ENCODE measurements at places on chromosomes 1 and 21.
A peak's percentile ranks its signal among the peaks of the same experiment; 100 is the strongest.

- no peak for DNase-seq
Observed at GRCh38 chr21:39776589-39776988, 31.6 kb downstream of the IGSF5 start.

DNA sequence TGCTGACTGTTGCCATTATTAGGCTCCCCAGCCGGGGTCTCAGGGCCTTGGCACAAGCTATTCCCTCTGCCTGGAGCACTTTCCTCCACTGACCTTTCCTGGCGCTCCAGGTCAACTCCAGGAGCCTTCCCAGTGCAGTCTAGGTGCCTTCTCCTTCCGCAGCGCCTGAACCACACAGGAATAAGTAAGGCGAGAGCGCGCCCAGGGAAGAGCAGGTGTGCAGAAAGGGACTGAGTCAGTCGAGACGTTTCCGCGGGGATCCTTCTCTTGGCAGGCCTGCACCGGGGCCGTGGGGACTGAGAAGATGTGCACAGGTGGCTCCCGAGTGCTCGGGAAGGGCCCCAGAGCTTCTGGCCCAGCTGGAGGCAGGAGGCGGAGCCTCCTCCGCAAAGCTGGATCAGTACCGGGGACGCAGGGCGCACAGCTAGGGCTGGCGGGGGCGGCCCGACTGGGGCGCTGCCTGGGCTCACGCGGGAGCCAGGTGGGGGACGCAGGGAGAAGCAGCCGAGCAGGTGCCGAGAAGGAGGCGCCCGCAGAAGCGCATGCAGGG, 765 bp upstream of the BMP8A start:
- DNase-seq, result no peak

DNA sequence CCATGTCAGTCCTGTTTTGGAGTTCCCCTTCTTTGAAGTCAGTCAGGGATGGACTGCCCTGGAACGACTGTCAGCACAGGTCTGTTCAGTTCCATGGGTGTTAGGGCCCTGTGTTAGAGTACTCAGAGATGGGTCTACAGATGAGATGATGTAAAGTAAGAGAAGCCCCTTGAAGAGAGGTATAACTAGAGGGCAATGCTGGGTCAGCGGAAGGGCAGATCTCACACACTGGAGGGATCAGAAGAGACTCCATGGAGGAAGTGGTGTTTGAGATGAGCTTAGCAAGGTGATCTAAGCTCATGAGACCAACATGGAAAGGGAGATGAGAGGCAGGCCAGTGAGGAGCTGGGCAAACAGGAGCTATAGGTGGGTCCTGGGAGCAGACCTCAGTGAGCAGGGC, 7.6 kb downstream of the PPFIA4 start:
- no peak for DNase-seq

DNA sequence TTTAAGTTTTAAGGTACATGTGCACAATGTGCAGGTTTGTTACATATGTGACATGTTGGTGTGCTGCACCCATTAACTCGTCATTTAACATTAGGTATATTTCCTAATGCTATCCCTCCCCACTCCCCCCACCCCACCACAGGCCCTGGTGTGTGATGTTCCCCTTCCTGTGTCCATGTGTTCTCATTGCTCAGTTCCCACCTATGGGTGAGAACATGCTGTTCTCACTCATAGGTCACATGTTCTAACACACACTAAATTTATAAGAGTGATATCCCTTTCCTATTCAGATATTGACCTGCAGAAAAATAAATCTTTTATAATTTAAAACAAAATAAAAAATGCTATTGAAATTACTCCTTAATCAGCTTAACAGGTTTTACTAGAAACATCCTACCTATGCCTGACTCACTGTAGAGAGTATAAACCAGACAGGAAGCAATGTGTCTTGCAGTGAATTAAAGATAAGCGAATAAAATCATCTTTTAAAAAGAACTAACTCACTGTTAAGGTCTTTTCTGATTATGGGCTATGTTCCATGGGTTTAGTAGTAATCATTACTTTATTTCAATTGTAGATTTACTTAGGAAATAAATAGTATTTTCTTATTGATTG, 82.0 kb upstream of the DPH5 start:
- DNase-seq, result no peak

DNA sequence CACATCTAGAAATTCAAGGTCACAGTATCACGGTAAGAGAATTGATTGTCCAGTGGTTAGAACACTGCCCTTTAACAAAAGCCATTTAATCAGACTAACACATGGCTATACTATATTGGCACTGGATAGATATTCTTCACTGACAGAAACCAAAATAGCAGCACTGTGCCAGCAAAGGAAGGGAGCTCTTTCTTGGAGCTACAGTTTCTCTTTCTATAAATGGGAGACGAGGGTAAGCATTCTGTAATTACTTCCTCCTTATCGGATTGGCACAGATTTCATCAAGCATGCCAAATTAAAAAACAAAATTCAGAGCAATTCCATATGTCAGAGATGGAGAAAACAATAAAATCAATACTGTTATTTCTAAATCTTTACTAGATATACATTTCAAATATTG, 115.7 kb upstream of the CACYBP start:
- DNase-seq, result no peak

GRCh38 chr1:173661763-173662162, 7.9 kb downstream of the ANKRD45 start:
- DNase-seq, result no peak

DNA sequence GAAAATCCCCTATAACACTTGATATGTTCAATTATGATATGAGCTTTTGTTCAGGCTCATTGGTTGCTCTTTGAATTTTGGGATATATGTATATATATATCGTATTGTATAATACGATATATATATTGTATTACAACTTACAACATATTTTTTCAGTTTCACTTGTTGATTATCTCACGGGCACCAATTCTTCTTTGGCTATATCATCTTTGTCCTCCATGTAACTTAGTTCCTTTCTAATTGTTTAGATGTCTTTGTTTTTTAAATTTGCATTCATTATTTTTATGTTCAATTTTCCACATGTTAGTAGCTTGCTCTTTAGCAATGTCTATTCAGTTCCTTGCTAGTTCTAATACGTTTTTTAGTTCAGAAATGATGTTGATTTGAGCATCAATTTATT, 150.0 kb downstream of the BACH1 start:
- DNase-seq, result no peak

- DNase-seq, result no peak
Observed at GRCh38 chr1:245961137-245961540, 545.9 kb downstream of the SMYD3 start.

DNA sequence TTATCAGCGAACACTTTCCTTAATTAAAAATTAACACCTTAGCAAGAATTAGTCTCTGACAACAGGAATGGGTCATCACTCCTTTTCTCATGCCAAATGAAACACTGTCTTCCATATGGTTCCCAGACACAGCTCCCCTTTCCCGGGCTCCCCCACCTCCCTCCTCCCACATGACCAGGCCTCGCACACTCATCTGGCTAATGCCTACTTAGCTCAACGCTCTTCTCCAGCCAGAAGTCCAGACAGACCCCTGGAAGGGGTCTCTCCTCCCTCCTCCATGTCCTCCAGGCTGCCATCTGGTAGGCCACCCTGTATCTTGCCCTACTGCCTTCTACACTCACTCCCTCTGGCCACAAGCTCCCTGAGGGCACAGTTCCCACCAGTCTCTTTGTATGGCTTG, 39.9 kb downstream of the KCNC4 start:
- DNase-seq, result no peak

- DNase-seq, result no peak
Observed at GRCh38 chr1:35598895-35599294, 25.8 kb downstream of the TFAP2E start.

- no peak for DNase-seq
Observed at GRCh38 chr1:22404486-22404885, 47.2 kb upstream of the ZBTB40 start.

GRCh38 chr1:216805953-216806352, 82.7 kb upstream of the ESRRG start:
- DNase-seq, result no peak

GRCh38 chr1:1123581-1124507, 8.0 kb upstream of the C1orf159 start:
- DNase-seq, result no peak

DNA sequence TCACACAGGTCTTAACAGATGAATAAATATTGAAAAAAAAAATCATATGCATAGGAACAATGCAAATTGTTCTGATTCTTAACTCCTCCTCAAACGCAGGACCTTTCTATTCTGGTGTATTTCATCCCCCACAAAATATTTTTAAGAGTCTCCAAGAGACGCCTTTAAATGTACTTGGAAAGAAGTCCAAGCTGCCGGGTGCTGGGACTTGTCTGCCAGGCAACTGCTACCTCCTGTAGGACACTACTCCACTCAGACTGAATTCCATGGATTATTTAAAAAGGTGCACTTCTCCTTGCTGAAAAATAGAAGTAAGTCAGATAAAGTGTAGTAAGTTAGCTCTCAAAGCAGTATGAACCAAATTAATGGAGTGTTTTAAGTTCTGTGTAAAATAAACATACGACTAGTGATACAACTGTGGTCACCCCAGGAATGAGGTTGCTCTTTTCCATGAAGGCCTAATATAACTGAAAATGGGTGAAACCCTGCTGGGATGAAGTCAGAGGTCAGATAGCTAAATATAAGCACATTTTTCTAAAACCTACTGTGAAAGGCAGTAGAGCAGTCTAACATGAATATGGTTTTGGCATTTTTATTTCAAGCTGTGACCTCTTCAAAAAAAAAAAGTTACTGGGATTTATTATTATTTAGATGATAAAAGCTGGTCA, 189.2 kb upstream of the PBX1 start:
- DNase-seq, result no peak

DNA sequence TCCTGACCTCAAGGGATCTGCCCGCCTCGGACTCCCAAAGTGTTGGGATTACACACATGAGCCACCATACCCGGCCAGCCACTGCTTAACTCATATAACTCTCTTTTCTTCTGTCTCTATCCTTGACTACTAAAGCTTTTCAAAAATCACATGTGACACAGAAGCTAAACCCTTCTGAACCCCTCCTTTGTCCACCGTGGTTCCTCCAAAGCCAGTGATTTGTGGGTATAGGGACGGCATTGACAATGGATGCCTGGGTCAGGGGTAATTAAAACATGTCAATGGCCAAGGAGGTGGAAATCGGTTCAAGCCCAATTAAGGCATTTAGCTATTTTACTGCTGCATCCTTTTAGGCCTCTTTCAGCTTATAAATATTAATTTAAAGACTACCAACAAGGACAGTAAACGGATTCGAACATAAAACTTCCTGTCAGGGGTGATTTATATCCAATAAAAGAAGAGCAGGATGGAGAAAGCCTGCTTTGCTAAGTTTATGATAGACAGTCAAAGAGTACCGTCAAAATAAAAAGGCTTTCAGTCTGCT, 242.3 kb downstream of the GPATCH2 start:
- DNase-seq, result no peak

- no peak for DNase-seq
Observed at GRCh38 chr1:150575518-150576366, 3.7 kb downstream of the MCL1 start.

DNA sequence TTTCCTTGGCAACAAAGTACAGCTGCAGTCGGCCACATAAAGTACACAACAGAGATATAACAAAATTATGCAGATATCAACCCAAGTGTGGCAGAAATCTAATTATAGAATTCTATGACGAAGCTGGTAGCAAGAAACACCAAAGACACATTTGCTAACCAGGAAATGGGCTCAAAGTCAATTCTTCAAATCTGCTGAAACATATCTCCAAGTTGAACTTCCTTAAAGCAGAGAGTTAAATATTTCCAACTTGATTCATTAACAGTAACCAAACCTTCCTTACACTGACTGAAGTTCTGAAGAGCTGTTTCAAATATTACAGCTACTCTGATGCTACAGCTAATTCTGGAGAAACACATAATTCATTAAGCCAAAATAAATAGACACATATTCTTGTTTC, 67.6 kb upstream of the SDC3 start:
- DNase-seq, result no peak

DNA sequence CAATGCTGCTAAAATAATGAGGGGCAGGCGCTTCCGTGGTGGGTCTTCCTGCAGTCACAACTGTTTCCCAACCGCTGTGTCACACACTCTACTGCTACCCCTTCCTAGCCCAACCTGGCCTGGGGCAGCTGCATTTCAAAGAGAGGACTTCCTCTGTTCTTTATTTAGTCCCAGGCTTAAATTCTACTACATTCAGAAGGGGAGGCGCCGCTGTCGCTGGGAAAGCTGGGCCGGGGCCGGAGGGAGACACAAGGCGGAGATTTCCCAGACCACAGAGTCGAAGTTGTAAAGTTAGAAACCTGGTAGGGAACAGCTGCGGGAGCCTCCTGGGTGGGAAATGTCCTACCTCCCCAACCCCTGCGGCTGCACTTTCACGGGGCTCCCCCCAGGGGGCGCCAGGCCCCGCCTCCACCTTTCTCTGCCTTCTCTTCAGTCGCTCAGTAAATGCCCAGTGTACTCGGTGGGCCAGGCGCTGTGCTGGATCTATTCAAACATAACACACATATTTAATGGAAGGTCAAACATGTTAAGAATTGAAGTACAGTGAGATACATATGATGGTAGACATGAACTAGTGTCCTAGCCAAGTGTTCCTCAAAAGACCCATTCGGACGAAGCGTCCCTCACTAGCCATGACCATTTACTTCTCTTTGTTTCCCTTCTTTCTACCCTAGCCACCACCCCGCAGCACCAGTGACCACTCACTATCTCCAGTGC, 23.1 kb downstream of the DYRK3 start:
- DNase-seq, result peak; percentile 13

- DNase-seq, result no peak
Observed at GRCh38 chr1:208967334-208967733, 616.2 kb upstream of the CAMK1G start.

- no peak for DNase-seq
Observed at GRCh38 chr1:89732643-89733222, 88.1 kb upstream of the LRRC8D start.

DNA sequence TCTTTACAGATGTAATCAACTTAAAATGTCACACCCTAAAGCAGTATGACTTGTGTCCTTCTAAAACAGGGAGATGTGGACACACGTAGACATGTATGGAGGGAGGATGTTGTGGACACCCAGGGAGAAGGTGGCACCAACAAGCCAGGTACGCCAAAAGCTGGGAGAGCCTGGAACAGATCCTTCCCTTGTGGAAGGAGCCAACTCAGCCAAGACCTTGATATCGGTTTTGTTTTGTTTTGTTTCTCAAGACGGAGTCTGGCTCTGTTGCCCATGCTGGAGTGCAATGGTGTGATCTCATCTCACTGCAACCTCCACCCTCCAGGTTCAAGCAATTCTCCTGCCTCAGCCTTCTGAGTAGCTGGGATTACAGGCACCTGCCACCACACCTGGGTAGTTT, 45.6 kb downstream of the CHAF1B start:
- DNase-seq, result no peak

DNA sequence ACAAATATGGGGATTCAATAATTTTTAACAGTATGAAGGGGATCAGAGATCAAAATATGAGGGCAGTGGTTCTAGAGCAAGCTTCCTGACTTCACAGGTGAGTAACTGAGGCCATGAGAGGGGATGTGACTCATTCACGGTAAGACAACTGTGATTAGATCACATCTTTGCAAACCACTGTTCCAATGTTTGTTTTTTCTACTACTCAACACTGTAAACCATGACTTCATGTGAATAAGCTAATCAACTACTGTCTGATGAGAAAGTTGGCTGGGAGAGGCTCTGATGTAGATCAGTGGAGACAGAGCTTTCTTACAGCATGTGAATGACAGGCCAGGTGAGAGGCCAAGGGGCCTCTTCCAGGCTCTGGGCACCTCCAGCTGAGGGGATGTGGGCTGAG, 84.7 kb downstream of the BRINP2 start:
- no peak for DNase-seq

- DNase-seq, result no peak
Observed at GRCh38 chr1:17568014-17568900, 28.8 kb downstream of the ARHGEF10L start.

Measured in activated T-helper 1 cell treated with anti-CD3 and anti-CD28 coated beads, Interleukin-2, amount 50 U/mL, for 16 hours (primary cell).